Transverse colon (tissue), 4 donors: ENCODE measurements at places on chromosomes 2 and 18. TPM values are rescaled to one million over a fixed set of nuclear protein-coding genes. Genes with fewer than 3 reads are reported as not detected.

APCDD1 gene
- total RNA-seq, result 10.0 TPM

MLPH gene
- 84.8 TPM for total RNA-seq

KCNG2 gene
- 6.7 TPM for total RNA-seq

DNA sequence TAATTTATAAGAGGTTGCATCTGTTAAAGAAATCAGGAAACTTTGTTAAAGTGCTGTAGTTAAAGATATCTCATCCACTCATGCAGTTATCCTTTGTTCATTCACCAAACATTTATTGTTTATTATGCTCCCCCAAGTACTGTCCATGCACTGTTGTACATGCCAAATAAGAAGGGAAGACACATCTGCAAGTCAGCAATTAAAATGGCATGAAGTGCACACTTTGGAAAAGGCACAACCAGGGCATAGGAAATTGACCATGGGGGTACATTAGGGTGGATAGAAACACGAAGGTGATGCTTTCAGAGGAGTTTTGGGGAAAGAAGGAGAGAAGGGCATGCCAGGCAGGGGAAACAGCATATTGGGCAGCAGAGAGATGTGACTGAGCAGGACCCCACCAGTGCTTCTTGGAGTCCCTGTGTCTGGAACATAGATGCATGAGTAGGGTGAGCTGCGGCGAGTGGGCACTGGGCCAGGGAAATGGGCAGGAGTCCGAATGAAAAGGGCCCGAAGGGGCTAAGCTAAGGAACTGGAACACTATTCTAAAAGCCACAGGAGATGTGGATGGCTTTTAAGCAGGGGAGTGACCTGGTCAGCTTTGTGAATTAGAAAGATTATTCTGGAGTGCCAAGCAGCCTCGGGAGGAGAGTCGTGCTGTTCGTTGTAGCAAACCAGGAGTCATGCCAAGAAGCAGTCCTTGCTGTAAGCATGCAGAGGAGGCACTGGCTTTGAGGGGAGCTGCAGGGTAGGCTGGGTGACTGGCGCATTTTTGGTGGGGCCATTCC is 316.3 kb downstream of the AGPS start:
- no peak overlapping the region for H3K27ac ChIP-seq
- H3K4me3 ChIP-seq, result no peak overlapping the region
- no peaks in the 10 kb centered on the region for H3K27me3 ChIP-seq
- no peaks in the 10 kb centered on the region for H3K4me1 ChIP-seq

DNA sequence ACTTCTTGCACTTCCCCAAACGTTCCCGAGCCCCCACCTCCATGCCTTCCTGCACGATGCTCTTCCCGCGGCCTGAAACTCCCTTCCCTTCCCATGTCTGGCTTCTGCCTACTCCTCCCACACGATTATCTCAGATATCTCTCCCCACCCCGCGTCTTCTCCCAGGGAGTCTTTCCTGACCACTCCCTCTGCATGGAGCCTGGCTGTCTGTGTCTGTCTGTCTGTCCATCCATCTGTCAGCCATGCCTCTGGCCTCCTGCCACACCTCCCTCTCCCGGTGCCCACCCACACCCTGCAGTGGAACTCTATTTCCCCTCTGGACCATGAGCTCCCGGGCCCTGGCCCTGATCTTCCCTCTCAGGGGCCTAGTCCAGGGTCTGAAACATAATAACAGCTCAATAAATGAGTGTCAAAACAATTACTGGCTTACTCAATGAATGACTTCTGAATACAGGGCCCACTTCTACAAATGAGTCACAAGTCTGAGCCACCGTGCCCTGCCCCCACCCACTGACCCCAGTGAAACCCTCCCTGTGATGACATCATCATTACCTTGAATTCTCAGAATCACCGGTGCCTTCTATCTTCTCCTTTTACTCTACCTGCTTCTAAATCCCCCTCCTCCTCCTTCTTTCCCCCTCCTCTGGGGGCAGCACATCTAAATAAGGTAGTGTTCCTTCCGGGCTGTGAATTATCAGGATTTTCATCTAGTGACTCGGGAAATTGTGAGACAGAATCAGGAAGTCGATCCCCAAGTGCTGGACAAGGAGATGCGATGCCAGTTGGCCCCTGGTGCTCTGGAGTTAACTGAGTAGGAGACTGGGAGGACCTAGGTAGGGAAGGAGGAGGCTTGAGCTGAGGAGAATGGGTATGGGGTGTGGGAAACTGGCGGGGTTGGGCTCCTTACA is 46.1 kb upstream of the PLB1 start:
- H3K4me1 ChIP-seq, result no peaks in the 10 kb centered on the region
- H3K36me3 ChIP-seq, result no peaks in the 10 kb centered on the region
- H3K4me3 ChIP-seq, result no peak overlapping the region
- H3K27me3 ChIP-seq, result no peaks in the 10 kb centered on the region
- no peak overlapping the region for H3K27ac ChIP-seq
- DNase-seq, result no peak

DNA sequence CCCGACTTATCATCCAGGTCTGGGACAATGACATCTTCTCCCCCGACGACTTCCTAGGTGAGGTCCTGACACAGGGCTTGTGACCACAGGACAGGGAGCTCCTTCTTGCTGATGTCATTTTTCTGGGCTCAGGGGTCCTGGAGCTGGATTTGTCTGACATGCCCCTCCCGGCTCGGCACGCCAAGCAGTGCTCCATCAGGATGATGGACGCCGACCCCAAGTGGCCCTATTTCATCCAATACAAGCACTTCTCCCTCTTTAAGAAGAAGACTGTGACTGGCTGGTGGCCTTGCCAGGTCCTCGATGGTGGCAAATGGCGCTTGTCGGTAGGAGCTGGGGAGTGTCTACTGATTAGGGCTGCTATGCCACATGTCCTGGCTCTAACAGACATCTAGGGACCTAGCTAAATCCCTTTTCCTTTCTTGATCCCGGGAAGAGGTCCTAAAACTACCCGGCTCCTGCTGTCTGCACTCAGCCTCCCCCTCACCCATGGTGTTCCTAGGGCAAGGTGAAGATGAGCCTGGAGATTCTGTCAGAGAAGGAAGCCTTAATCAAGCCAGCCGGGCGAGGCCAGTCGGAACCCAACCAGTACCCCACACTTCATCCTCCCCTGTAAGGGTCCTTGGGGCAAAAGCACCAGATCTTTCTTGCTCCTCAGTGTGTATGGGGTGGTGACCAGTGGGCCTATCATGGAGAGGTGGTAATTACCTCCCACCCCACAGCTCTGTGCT is 36.7 kb downstream of the LMAN2L start:
- DNase-seq, result no peak
- H3K27ac ChIP-seq, result no peak overlapping the region
- H3K36me3 ChIP-seq, result peaks cover 12% of the 10 kb centered on the region
- H3K4me3 ChIP-seq, result no peak overlapping the region
- H3K27me3 ChIP-seq, result no peaks in the 10 kb centered on the region

- no peaks in the 10 kb centered on the region for H3K36me3 ChIP-seq
- no peaks in the 10 kb centered on the region for H3K27me3 ChIP-seq
- no peak overlapping the region for H3K27ac ChIP-seq
- no peaks in the 10 kb centered on the region for H3K4me1 ChIP-seq
- H3K4me3 ChIP-seq, result no peak overlapping the region
These were observed 39.0 kb upstream of the KLHL29 start for GRCh38 chr2:23346029-23346428.

DNA sequence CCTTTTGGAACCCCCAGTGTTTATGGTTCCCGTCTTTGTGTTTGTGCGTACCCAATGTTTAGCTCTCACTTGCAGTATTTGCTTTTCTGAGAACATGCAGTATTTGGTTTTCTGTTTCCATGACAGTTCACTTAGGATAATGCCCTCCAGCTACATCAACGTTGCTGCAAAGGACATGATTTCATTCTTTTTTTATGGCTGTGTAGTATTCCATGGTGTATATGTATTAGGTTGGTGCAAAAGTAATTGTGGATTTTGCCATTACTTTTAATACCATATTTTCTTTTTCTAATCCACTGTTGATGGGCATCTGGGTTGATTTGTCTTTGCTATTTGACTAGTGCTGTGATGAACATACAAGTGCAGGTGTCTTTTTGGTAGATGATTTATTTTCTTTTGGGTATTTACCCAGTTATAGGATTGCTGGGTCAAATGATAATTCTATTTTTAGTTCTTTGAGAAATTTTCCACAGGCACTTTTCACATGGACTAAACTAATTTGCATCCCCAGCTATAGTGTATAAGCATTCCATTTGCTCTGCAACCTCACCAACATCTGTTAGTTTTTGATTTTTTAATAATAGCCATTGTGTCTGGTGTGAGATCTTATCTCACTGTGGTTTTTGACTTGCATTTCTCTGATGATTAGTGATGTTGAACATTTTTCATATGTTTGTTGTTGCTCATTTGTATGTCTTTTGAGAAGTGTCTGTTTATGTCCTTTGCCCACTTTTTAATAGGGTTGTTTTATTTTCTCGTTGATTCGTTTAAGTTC is 63.6 kb downstream of the CERS6 start:
- H3K36me3 ChIP-seq, result no peaks in the 10 kb centered on the region
- H3K27ac ChIP-seq, result no peak overlapping the region
- no peak overlapping the region for H3K4me3 ChIP-seq
- DNase-seq, result no peak

- DNase-seq, result no peak
- H3K27me3 ChIP-seq, result no peaks in the 10 kb centered on the region
- H3K4me1 ChIP-seq, result peaks cover 20% of the 10 kb centered on the region
- H3K27ac ChIP-seq, result no peak overlapping the region
- H3K36me3 ChIP-seq, result no peaks in the 10 kb centered on the region
- H3K4me3 ChIP-seq, result no peak overlapping the region
These were observed 4.7 kb downstream of the ACVR1 start for GRCh38 chr2:157871415-157871814.

DNA sequence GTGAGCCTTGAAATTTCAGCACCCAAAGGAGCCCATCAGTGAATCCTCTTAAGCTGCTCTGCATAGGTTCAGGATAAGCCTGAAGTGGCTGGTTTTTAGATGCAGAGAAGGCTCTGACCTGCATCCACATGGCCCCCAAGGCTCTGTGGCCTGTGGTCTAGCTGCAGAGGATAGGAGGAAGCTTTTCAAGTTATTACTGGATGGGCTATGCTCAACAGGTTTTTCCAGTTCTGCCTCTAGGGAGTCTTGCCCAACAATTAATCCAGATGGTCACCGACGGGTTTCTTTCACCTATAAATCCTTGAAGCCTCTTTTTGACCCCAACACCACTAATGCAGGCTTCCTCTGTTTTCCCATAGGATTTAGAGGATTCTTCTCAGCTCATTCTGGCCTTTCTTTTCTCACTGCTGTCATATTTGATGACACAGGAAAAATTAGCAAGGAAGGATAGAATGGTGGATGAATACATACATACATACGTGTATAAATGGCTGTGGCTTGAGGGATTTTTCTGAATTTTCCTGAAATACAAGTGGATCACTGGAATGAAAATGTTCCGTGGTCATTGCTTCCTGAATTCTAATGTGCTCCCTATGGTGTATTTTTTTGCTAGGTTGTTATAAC is 52.2 kb upstream of the BCL2L11 start:
- H3K27ac ChIP-seq, result no peak overlapping the region
- H3K4me3 ChIP-seq, result no peak overlapping the region
- no peaks in the 10 kb centered on the region for H3K36me3 ChIP-seq

DNA sequence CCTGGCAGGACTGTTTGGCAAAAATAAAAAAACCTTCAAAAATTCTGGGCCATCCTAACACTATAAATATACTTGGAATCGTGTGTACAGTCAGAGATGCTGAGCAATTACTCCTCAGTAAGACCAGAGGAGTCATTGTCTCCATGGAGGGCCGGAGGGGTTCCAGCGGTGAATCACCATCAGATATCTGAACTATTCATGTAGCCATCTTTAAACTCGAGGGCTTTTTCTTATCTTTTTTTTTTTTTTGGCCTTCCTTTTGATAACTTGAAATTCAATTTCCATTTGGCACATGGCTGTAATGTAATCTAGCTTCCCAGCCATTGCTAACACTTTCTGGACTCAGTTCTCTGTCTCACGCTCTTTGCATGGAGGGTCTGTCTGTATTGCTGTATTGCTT is 7.4 kb upstream of the FHL2 start:
- peaks cover 43% of the 10 kb centered on the region for H3K4me1 ChIP-seq
- no peak for DNase-seq
- no peak overlapping the region for H3K27ac ChIP-seq
- no peaks in the 10 kb centered on the region for H3K36me3 ChIP-seq
- no peaks in the 10 kb centered on the region for H3K27me3 ChIP-seq

GRCh38 chr2:147017951-147018645 is 826.7 kb upstream of the ACVR2A start:
- DNase-seq, result no peak
- no peaks in the 10 kb centered on the region for H3K36me3 ChIP-seq
- H3K4me3 ChIP-seq, result no peak overlapping the region
- H3K27ac ChIP-seq, result no peak overlapping the region

DNA sequence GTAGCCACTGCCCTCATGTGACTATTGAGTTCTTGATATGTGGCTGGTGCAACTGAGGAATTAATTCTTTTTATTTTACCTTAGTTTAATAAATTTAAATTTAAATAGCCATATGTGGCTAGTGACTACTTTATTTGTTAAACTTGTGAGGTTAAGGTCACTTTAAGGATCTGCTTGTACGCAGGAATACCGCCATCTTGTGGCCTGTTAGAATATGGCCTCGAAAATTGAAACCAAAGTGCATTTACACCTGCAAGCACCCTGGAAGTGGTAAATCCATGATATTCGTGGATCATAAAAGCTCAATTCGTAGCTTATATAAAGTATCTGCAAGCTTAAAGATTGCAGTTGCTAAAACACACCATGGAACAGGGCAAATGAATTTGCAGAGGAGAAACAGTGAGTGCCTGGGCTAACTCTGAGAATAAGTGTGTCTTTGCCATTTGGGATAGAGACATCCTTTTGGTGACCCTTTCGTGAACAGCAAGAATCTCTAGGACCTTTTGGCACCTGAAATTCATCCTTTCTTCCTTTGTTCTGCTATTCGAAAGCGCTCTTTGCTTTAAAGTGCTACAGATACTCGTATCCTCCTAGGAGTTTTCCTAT is 59.9 kb upstream of the REG3A start:
- H3K27me3 ChIP-seq, result no peaks in the 10 kb centered on the region
- H3K4me1 ChIP-seq, result no peaks in the 10 kb centered on the region
- no peaks in the 10 kb centered on the region for H3K36me3 ChIP-seq

DNA sequence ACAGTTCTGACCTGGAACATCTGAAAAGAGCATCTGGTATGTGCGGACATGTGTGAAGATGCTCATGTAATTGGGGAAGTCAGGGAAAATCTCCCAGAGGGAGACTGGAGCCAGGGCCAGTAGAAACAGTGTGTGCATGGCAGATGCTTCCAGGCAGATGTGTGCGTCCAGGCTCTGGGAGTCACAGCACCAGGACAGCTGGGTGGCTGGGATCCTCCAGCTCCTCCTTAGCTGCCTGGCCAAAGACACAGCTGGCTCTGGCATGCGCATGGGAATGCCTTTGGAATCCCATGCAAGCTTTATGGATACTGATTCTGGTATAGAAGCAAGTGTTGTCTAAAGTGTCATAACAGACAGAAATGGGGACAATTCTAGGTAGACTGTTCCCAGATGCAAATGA is 369.7 kb downstream of the INSIG2 start:
- no peak overlapping the region for H3K4me3 ChIP-seq
- H3K27ac ChIP-seq, result no peak overlapping the region
- H3K36me3 ChIP-seq, result no peaks in the 10 kb centered on the region
- H3K4me1 ChIP-seq, result no peaks in the 10 kb centered on the region

GRCh38 chr2:231001921-231002320 is 6.0 kb downstream of the SPATA3 start:
- H3K27me3 ChIP-seq, result peaks cover 9% of the 10 kb centered on the region
- H3K4me1 ChIP-seq, result peaks cover 5% of the 10 kb centered on the region
- no peaks in the 10 kb centered on the region for H3K36me3 ChIP-seq

GRCh38 chr2:29749843-29750242 is 171.5 kb downstream of the ALK start:
- H3K27ac ChIP-seq, result no peak overlapping the region
- DNase-seq, result no peak
- no peak overlapping the region for H3K4me3 ChIP-seq

- no peak overlapping the region for H3K27ac ChIP-seq
- no peaks in the 10 kb centered on the region for H3K36me3 ChIP-seq
- no peaks in the 10 kb centered on the region for H3K27me3 ChIP-seq
- H3K4me1 ChIP-seq, result no peaks in the 10 kb centered on the region
These were observed 31.2 kb upstream of the TBR1 start for GRCh38 chr2:161384864-161385263.
